HuH-7 (cell line): ENCODE measurements at places on chromosomes 6 and 20.

DNA sequence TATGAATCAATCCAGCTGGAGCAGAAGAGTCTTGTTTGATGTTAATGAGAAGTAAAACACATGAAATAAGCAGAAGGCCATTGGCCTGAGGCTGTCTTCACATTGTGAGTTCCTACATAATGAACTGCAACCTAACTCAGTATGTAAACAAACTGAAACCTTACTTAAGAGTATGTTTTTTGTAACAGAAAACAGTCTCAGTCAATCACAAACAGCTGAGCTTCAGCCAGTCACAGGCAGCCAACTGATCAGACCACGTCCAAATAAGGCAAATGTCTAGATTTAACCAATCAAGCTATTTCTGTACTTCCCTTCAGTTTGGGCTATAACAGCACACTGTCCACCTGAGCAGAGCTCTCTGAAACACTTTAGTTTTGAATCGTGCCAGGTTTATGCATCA is 234.7 kb downstream of the TRDN start:
- no peak for DNase-seq

DNA sequence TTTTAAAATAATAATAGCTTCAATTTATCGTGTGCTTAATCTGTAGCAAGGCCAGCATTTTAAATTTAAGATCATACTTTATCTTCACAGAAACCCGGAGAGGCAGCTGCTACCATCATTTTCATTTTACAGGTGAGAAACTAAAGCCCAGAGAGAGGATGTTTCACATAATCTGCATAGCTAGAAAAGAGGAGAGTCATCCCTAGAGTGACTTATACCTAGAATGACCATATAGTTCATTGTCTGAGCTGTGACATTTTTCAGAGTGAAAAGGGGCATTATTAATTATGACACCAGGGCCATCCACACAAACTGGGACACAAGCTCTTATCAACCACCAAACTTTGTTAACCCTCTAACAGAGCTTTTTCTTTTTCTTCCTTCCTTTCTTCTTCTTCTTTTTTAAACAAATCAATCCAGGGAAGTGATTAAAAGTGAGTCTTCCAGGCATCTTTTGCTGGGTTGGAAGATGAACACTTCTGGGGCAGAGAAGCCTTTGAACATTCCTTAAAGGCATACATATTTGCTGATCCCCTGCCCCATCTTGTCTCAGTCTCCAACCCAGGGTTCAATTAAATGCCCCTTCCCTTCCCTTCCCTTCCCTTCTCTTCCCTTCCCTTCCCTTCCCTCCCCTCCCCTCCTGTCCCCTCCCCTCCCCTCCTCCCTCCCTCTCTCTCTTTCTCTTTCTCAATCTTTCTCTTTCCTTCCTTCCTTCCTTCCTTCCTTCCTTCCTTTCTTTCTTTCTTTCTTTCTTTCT is 272.5 kb upstream of the JAG1 start:
- DNase-seq = no peak

DNA sequence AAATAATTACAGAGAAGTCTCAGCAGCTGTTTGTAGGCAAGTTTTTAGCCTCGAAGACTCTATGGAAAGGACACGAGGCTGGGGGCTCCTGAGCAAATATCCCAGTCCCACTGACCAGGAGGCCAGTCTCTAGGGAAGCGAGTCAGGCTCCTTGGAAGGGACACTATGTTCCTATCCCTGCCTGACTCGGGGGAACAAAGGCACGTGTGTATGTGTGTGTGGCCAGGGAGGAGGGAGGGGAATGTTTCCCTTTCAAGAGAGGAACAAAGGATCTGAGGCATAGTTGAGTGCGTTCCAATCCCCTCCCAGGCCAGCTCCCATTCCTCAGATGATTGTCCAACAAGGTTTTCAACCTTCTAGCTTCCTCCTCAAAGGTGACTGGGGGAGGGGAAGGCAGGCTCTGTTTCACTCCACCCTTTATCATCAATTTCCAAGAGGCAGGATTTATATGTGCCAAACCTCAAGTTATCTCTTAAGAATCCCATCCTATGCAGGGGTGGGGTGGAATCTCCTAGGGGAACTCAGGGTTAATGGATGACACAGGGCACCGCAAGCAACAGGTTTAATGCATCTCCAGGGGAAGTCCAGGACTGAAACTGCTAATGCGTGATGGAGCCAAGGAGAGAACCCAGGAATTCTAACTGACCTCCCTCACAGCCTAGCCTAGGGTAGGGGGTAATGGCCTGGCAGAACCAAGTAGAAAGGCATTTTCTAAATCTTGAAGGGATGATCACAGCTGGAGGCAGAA is 9.9 kb downstream of the BCL2L1 start:
- no peak for DNase-seq

DNA sequence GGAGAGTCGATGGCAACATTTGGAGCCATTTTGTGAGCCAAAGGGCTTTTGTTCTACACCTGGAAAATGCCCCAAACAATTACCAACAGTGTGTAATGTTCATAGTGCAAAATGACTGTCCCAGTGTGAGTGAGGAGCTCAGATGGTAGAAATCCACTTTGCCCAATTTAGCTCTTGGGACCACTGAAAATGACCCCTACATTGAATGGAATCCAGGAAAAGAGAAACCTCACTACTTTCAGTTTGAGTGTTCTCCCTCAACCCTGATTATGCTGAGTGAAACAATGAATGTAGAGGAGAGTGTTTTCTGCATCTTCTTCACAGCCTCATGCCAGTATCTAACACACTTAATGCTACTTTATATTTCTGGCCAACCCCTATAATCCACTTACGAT is 84.9 kb upstream of the NRN1 start:
- no peak for DNase-seq

GRCh38 chr6:938271-938905 is 245.4 kb upstream of the EXOC2 start:
- DNase-seq = no peak

GRCh38 chr6:126784161-126784790 is 334.2 kb upstream of the RSPO3 start:
- DNase-seq = no peak

DNA sequence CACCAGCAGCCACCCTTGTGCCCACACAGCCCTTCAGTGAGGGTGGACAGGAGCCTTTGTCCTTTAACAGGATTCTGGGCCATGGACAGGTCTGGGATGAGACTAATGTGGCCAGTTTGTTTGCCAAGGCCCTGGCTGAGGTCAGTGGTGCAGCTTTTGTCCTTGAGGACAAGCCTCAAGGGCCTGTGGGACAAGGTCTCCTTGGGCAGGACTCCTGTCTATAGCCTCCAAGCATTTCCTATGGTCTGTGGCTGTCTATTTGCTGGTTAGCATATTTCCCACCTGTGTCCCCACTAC is 44.1 kb downstream of the SUN5 start:
- DNase-seq = no peak

DNA sequence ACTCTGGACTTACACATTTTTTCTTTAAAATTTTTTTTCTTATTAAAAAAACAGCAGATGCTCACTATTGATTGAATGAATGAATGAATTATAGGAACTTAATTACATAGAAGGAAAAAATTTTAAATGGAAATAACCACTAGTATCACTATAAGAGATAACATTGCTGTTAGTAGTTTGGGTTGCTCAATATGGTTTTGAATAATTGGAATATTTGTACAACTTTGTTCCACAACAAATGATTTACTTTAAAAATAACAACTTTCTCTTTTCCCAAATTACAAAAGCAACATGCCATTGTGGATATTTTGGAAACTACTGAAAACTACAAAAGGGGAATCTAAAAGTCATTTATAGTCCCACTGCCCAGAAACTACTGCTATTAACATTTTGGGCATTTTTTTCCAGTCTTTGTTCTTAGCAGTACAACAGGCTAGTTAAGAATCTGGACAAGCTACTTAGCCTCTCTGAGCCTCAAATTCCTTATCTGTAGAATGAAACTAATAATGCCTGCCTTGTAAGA is 61.0 kb upstream of the REV3L start:
- DNase-seq = no peak

GRCh38 chr6:109222848-109223247 is 127.5 kb downstream of the CEP57L1 start:
- DNase-seq = no peak

DNA sequence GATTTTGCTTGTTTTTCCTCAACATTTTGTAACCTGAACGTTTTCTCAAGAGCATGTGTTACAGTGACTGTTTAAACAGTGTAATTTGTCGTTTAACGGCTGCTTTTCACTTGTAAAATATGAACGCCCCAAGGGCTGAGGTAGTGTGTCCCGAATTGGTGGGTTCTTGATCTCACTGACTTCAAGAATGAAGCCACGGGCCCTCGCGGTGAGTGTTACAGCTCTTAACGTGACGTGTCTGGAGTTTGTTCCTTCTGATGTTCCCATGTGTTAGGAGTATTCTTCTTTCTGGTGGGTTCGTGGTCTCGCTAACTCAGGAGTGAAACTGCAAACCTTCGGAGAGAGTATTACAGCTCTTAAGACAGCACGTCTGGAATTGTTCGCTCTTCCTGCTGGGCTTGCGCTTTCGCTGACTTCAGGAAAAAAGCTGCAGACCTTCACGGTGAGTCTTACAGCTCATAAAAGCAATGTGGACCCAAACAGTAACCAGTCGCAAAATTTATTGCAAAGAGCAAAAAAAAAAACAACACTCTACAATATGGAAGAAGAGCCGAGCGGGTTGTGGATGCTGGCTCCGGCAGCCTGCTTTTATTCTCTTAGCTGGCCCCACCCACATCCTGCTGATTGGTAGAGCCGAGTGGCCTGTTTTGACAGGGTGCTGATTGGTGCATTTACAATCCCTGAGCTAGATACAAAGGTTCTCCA is 25.1 kb upstream of the TRIM27 start:
- no peak for DNase-seq

DNA sequence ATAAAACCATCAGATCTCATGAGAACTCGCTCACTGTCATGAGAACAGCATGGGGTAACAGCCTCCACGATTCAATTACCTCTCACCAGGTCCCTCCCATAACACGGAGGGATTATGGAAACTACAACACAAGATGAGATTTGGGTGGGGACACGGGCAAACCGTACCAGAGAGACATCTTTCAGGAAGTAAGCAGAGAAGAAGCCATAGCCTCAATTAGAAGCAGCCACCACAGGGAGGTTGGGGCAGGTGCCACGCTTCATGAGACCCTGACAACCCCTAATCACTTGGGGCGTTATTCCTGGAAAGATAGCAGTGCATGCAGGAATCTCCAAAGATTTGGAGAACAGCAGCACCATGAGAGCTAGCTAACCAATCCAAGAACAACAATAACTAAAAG is 52.9 kb upstream of the SIRPG start:
- DNase-seq = no peak

- no peak for DNase-seq
Observed at GRCh38 chr6:81718126-81718525, 34.4 kb downstream of the TENT5A start.

GRCh38 chr6:83442752-83443151 is 11.9 kb upstream of the ME1 start:
- no peak for DNase-seq

DNA sequence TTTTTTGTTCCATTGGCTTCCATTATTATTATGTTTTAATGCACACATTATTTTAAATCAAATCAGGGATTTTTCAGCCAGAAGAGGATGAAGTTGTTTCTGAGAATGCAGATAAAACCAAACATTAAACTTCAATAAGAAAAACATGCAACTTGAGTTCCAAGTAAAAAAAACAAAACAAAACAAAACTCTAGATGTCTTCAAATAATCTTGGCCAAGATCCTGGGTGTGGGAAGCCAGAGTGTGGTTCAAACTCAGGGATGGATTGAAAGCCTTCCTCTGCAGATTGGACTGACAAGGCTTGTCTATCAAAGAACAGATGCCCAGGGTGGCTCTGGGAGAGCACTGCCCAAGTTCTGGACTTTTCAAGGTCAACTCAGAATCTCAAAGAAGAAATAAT is 134.1 kb downstream of the LCA5 start:
- DNase-seq = no peak

- no peak for DNase-seq
Observed at GRCh38 chr6:19759117-19759880, 77.9 kb upstream of the ID4 start.

DNA sequence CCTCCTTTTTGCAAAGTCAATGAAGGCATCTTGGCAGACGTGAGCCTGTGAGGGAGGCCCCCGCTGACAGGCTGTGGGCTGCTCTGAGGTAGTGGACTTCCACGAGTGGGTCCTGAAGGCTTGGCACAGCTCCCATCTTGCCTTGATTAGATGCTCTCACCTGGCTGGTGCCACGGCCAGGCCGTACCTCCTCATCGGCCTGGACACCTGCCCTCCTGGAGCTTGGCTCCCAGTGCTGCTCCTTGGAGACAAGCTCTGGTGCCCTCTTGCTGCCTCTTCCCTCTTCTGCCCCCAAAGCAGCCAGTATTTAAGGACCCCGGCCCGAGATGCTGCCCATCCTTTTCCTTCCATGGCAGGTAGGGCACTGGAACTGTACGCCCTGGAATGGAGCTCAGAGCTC is 93.5 kb downstream of the ERMARD start:
- no peak for DNase-seq

- DNase-seq = no peak
Observed at GRCh38 chr20:32920066-32920465, 61.3 kb downstream of the EFCAB8 start.

DNA sequence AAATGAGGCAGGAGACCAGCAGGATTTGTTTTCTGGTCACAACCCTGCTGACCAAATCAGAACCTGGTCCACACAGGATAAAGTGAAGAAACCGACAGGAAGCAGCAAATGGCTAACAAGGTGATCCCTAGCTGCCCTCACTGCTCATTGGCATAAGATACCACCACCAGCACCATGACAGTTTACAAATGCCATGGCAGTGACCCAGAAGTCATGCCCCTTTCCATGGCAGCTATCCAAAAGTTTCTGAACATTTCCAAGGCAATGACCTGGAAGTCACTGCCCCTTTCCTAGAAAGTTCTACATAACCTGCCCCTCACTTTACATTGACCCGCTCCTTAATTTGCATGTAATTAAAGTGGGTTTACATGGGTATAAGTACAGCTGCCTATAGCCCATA is 185.2 kb downstream of the QKI start:
- DNase-seq = no peak

- no peak for DNase-seq
Observed at GRCh38 chr6:112927641-112928320, 580.7 kb downstream of the RFPL4B start.

- no peak for DNase-seq
Observed at GRCh38 chr20:62606551-62607201, 35.6 kb upstream of the SLCO4A1 start.

- no peak for DNase-seq
Observed at GRCh38 chr6:38631186-38631783, 8.4 kb downstream of the BTBD9 start.

DNA sequence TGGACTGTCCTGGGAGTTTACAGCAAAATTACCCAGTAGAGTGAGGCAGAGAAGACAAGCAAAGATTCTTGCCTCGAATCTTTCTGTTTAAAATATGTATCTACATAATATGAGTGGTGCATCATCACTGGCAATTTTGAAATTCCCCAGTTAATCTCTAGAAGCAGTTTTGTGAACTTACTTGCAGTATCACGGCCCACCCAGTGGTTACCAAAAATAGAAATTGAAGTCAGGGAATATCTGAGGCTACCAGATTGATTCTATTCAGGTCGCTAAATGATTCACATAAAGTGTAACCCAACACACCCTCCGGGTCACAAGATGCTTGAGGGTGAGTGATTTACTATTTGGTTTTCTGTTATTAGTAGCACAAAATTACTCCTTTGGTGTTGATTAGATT is 111.9 kb downstream of the PPP1R14C start:
- no peak for DNase-seq

- DNase-seq = no peak
Observed at GRCh38 chr6:122692175-122692598, 82.0 kb downstream of the PKIB start.
